Calu3 (cell line): ENCODE measurements at places on chromosomes 16 and 17. TPM values are rescaled to one million over a fixed set of nuclear protein-coding genes. Genes with fewer than 3 reads are reported as not detected.

The AGRP gene
- not detected in 2 replicates for total RNA-seq

The RDM1 gene
- total RNA-seq: 6.2 and 6.5 TPM in 2 replicates

The CD7 gene
- total RNA-seq: 0.34 TPM in 1 of 2 replicates, not detected in the other

The ATP2C2 gene
- total RNA-seq: 30.5 and 33.9 TPM in 2 replicates

The TCAP gene
- total RNA-seq: 51.5 and 61.1 TPM in 2 replicates

The CD300E gene
- not detected in 2 replicates for total RNA-seq

The CENPT gene
- total RNA-seq: 46.8 and 54.3 TPM in 2 replicates

The GDPD1 gene
- total RNA-seq: 2.6 and 3.4 TPM in 2 replicates

The DHRS7C gene
- total RNA-seq: not detected in 2 replicates

The CMTM3 gene
- total RNA-seq: 18.4 and 33.6 TPM in 2 replicates

The RNU2-1 gene
- 5,045 and 5,662 TPM in 2 replicates for total RNA-seq

The GAST gene
- not detected in 2 replicates for total RNA-seq

The RTN4RL1 gene
- total RNA-seq: not detected in 2 replicates

The C17orf113 gene
- total RNA-seq: 4.2 and 4.5 TPM in 2 replicates

The WNK4 gene
- total RNA-seq: 0.33 and 0.73 TPM in 2 replicates

The HAGHL gene
- 11.7 and 12.8 TPM in 2 replicates for total RNA-seq

The RHBDF1 gene
- 47.3 and 60.2 TPM in 2 replicates for total RNA-seq

The KIF19 gene
- not detected in 2 replicates for total RNA-seq

The ADAM11 gene
- total RNA-seq: 0.57 and 1.2 TPM in 2 replicates

The STH gene
- not detected in 2 replicates for total RNA-seq

The HOXB9 gene
- total RNA-seq: 26.0 and 27.8 TPM in 2 replicates

The KRTAP3-1 gene
- total RNA-seq: not detected in 2 replicates

The LRRC37A gene
- total RNA-seq: 8.3 and 8.6 TPM in 2 replicates

The PRAC2 gene
- total RNA-seq: not detected in 2 replicates

The BFAR gene
- total RNA-seq: 83.8 and 97.9 TPM in 2 replicates

The ABCC12 gene
- not detected in 2 replicates for total RNA-seq
